Kidney (tissue), 22 donors: ENCODE measurements at places on chromosomes 7 and 10. TPM values are rescaled to one million over a fixed set of nuclear protein-coding genes. Genes with fewer than 3 reads are reported as not detected.

The OR9A2 gene
- total RNA-seq, result not detected

The ZNF736 gene
- 24.5 TPM for total RNA-seq

The SDK1 gene
- 38.3 TPM for total RNA-seq

The ERVW-1 gene
- not detected for total RNA-seq

The MSS51 gene
- total RNA-seq, result 2.4 TPM

- no peak for DNase-seq
These were observed 2.9 kb downstream of the IGF2BP3 start for GRCh38 chr7:23467291-23467805.

DNA sequence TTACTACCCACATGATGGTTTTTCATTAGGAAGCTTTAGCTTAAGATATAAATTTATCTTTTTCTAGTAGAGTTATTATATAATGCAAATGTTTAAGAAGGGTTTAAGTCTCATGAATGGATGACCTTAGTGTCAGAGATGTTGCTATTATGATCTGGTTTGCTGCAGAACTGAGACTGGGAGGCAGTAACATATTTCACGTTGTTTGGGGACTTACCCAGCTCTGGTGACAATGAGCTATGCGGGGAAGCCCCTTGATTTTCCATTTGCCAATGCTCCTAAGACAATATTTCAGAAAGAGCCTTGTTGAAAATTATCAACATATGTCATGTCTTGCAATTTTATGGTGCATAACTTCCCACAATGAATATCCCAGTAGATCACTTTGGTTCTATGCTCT lies 754.6 kb downstream of the REEP3 start:
- DNase-seq, result no peak

DNA sequence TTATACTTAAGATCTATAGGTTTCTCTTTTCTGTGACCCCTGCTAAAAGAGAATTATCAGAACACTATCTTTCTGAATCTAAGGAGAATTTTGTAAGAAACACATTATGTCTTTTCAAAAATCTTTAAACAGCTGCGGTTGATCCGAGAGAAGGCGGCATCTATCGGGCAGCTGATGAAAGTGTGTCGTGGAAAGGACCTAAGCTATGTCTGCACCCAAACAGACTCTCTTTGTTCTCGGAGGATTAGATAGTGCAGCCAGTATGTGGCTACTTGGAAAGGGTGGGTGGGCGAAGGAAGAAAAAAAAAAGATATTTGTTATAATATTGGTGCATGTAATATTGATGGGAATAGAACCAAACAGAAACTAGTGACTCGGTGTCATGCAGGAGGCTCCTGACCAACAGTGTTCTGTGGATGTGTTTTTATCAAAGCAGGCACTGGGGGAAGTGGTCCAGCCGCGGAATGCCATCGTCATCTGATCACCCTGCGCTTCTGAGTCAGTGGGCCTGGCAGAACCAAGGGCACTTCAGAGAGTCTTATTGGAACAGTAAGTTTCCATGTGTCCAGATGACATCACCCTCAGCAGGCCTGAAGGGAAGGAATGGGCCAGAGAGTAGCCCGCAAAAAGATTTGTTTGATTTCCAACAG lies 509.7 kb upstream of the AKR1E2 start:
- no peak for DNase-seq

- no peak for DNase-seq
These were observed 20.6 kb upstream of the NKX6-2 start for GRCh38 chr10:132806561-132807003.

DNA sequence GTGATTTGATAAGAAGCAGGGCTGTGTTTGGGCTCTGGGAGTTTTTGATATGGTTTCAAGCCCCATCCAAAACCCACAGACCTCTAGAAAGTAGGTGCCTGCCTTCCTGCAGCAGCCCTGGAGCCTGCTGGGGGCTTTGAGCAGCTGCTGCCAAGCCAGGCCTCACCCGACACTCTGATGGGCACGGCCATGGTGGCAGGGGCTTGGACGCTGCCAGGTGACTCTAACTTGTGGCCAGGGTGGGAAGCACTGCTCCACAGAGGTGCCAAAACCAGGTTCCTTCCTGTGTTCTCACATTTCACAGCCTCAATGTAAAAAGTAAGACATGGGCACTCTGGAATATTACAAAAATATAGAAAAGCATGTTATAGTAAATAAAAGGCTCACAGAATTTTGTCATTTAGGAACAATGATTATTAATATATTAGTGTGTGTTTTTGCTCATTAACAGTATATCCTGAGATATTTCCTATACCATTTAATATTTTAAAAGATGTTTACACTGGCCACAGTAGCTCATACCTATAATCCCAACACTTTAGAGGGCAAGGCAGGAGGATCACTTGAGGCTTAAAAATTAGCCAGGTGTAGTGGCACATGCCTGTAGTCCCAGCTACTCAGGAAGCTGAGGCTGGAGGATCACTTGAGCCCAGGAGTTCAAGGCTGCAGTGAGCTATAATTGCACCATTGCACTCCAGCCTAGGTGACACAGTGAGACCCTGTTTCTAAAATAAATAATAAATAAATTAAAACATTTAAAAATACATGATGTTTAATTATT lies 95.1 kb downstream of the EGFR start:
- DNase-seq, result no peak

- no peak for DNase-seq
These were observed 17.6 kb upstream of the BAZ1B start for GRCh38 chr7:73539709-73540108.

DNA sequence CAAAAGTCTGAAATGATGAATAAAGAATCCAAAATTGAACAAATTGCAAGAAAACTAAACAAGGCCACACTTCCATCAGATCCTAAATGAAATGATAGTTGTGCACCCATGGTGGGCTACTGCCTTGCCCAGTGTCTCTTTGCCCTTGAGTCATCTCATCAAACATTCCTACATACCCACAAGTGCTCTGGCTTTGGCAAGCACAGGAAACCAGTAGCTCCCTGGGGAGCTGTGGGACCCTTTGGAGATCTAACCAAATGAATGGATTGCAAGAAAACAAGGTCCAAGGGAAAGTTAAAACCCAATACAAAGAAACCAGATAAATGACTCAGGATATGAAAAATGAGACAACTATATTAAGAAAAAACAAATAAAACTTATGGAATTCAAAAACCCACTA lies 129.8 kb upstream of the TMEM229A start:
- no peak for DNase-seq

- no peak for DNase-seq
These were observed 205.4 kb downstream of the KCNMA1 start for GRCh38 chr10:77431980-77432797.

DNA sequence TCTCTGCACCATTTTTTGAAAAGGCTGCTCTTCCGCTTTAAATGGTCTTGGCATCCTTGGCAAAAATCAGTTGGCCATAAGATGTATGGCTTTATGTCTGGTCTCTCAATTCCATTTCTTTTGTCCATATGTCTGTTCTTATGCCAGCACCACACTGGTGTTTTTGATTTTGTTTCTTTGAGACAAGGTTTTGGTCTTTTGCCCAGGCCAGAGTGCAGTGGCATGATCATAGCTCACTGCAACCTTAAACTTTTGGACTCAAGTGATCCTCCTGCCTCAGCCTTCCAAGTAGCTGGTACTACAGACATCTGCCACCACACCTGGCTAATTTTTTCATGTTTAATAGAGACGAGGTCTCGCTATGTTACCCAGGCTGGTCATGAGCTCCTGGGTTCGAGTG lies 48.5 kb downstream of the ANLN start:
- no peak for DNase-seq

DNA sequence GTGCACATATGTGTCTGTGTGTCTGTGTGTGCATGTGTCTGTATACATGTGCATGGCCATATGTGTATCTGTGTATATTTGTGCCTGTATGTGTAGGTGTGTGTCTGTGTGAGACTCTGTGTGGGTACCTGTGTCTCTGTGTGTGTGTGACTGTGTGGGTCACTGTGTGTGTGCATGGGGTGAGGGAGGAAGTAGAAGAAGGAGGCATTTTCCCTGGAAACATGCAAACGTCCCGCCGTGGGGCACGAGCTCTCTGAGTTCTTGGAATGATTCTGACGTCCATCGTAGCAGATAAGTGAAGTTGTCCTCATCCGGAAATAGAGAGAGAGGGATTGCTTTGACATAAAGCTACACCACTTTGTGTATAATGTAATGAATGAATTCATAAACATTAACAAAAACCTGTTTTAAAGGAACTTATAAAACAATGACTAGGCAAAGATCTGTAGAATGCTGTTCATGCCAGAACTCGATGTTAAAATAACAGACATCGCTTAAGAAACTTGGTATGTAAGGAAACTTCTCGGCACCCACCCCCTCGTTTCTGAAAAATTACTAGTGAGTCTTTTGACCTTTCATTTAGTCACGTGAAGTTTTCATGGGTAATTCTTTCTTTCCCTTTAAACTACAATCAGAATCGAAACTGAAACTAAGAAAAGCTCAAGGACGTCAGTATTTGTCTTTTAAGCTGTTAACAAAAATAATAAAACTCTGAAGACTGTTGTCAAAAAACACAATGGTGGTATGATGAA lies 43.6 kb upstream of the KLF6 start:
- no peak for DNase-seq

DNA sequence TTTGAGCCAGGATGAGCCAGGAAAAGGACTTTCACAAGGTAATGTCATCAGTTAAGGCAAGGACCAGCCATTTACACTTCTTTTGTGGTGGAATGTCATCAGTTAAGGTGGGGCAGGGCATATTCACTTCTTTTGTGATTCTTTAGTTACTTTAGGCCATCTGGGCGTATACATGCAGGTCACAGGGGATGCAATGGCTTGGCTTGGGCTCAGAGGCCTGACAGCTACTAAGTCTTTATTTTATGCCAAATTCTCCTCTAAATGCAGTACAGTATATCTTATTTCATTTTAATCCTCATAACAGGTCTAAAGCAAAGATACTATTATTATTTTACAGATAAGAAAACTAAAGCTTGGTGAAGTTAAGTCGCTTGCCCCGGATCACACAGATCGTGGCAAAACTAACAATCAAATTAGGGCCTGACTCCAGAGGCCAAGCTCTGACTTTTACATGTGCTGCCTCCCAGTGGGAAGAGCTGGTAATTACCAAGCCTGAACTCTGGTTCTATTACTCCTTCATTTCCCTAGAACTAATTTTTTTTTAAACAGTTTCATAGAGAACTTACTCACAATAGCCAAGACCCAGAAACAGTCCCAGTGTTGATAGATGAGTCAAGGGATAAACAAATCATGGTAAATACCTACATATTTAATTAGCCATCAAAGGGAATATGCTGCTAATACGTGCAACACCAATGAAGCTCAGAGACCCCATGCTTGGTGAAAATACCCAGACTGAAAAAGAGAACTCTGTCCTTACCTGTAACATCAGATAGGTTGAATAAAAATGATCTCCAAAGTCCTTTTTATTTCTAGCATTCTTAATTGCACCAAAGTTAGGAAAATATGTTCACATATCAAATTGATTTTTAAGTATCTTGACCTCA lies 35.4 kb downstream of the C7orf25 start:
- peak; percentile 82 for DNase-seq

GRCh38 chr7:91929463-91929862 lies 11.2 kb upstream of the AKAP9 start:
- DNase-seq, result no peak

DNA sequence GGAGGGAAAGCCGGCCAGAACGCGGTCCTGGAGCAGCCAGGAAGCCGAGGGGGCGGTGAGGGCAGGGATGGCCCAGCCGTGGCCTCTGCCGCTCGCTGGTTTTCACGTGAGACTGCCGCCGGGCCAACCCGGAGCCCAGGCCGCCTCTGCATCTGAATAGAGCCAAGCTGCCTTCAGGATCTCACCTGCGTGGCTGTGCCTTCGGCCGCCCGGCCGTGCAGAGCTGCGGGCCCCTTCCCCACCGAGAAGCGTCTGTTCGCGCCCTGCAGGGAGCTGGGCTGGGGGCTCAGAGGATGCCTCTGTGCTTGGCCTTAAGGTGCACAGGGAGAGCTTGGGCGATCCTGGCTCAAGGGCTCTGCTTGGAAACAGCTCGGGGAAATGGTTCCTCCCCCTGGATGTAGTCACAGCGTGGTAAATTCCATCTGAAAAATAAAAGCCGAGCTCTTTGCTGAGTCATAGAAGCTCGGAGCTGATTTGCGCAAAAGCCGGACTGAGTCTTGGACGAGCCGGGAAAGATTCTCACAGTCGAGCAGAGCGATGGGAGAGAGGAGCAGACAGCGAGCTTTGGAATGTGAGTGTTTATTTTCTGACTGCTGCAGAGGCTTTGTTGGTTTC lies at the start of gene JAKMIP3:
JAKMIP3 (plus strand) TSS at position 456 of the 615 bp plus-strand sequence. CDS start 38,863 bp downstream, outside the sequence.
- peak; percentile 66 for DNase-seq

DNA sequence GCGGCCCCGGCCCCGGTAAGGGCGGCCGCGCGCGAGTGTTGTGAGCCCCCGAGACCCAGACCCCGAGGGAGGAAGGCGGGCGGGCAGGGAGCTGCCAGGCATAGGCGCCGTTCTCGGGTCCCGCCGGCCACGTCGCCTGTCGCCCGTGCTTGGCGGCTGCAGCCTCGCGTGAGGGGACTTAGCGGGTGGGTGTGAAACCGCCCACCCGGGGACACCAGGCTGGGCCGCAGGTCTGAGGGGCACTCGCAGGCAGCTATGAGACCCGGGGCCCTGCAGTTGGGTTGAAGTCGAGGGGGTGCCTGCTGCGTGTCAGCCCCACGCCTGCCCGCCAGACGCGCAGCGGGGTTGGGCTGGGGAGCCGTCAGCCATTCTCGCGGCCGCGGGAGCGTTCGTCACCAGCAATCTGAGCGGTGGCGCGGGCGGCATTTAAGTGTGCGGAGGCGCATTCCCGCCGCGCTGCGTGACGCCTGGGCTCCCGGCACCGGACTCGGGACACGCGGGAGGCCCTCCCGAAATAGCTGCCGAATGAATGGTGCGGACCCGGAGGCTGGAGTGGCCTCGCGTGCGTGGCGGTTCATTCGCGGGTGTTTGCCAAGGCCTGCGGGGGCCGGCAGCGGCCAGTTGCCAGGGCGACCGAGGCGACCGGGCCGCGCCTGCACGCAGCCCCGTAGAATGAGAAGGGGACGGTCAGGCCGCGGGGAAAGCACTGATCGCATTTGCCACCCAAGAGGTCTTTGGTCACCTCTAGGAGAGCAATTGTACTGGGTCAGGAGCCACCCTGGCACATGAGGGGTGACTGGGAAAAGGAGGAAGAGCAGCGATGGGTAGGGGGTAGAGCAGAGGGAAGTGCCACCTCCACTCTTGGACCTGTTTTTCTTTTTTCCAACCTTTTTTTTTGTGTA lies 750 bp downstream of the ZNF398 start:
- peak; percentile 69 for DNase-seq

DNA sequence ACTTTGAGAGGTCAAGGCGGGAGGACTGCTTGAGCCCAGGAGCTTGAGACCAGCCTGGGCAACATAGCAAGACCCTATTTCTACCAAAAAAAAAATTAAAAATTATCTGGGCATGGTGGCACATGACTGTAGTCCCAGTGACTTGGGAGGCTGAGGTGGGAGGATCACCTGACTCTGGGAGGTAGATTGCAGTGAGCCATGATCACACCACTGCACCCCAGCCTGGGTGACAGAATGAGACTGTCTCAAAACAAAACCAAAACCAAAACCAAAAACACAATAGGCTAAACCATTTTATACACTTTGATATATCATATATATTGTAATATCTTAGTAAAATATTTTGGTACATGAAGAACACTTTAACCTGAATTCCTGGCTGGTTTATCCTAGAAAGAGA lies 101.6 kb downstream of the RAPGEF5 start:
- no peak for DNase-seq
